ENCODE measurements at places on chromosomes 2 and 18.

- no peak for DNase-seq
Measured at GRCh38 chr2:119826370-119826961, 66.7 kb downstream of the PTPN4 start.

GRCh38 chr2:238821391-238821790, 26.5 kb upstream of the TWIST2 start:
- no peak for DNase-seq

- no peak for DNase-seq
Measured at GRCh38 chr2:106800976-106801655, 84.9 kb downstream of the ST6GAL2 start.

- DNase-seq: no peak
Measured at GRCh38 chr18:41444943-41445342, 510.1 kb upstream of the PIK3C3 start.

DNA sequence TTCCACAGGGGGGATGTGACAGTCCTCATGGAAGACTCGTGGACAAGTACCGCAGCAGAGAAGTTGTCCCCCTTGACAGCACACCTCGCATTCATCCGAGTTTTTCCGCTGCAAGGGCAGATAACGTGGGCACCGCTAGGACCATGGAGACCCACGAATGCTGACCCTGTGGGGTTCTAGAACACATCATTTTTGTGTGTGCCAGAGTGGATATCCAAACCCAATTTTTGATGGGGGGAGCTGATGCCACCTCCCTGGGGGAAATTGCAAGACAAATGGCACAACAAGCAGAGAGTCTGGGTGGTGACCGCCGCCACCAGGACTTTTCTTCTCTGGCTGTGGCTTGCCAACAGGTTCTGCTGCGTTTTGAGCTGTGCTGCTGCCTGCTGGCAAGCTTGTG, 46.9 kb downstream of the SP110 start:
- DNase-seq: no peak

DNA sequence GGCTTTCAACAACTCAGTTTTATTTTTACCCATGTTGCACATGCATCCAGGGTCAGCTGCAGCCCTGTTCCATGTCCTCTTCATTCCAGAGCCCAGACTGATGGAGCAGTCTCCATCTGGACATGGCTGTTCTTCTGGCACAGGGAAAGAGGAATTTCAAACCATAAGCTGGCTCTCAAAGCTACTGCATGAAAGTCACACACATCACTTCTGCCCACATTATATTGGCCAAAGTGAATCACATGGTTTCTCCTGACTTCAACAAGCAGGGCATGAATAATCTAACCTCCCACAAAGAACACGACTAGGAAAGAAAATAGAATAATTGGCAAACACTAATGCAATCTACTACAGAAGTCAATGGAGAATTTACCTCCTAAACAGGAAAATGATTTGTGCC, 94.2 kb downstream of the FTCDNL1 start:
- DNase-seq: no peak

DNA sequence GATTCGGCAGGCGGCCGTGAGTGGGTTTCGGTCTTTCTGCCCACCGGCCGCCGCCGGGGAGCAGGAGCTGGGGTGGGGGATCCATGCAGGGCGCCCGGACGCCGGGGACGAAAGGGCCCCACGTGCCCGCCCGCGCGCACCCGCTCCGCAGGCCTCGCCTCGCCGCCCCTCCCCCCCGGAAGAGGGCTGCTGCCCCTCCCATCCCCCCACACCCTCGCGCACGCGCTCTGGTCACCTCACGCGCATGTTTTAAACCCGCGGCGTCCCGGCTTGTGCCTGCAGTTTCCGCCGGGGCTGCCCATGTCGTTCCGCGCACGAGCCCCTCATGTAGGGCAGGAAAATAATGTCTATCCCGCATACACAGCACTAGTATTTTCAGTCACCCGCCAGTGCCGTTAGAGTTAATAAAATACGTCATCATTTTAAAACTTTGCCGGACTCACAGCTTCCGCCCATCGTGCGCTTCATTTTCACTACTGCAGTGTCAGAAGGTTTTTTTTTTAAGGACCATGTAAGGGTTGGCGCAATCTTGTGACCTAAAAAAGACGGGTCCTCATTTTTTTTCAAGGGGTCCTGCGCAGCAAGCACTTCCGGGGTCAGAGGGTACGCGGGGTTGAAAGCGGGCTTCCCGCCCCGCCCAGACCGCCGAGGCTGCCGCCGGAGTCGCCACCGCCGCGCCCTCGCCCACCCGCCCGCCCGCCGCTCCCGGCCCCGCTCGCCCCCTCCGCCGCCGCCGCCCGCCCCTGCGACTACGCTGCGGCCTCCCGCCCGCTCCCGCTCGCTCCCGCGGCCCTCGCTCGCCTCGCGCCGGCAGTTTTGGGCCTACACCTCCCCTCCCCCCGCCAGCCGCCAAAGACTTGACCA, at the start of gene PCBP1:
Gene PCBP1, plus strand, starts transcription at position 640 of the 864 bp plus-strand sequence. CDS start 267 bp downstream, outside the sequence.
- DNase-seq: peak; percentile 98

- no peak for DNase-seq
Measured at GRCh38 chr2:165544897-165545296, 75.4 kb downstream of the CSRNP3 start.

GRCh38 chr2:46827274-46828134, 88.1 kb downstream of the MCFD2 start:
- DNase-seq: no peak

DNA sequence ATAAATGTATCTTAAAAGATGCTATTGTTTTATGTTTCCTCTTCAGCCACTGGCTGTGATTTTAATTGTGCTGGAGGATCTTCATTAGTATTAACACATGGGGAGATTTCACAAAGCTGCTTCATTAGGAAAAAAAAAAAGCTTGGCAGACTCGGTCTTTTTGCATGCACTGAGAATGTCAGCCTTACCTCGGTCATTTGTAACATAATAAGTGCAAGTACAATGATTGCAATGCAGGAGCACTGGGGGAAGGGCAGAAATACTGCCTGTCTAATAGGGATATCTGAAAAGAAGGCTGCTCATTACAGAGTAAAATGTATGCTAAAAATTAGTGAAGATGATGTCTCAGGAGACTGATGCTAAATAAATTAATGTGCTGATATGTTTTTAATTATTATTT, 1.3 kb upstream of the BAZ2B start:
- DNase-seq: no peak

DNA sequence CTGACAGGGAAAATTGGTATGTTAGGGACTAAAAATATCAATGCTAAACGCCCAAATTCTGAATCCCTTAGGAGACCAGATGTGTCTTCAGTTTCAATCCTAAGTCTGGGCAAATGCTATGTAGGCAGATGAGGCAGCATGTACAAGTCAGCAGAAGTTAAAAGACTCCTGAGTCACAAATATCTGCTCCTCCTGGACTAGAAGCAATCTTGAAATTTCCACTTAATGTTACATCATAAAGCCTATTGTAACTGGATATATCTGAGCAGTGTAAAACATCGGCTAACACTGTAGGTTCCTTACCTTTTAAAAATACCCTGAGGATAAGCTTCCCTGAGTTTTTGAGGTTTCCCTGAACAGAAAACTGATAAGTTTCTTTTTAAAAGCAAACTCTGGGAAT, 1087.6 kb upstream of the PIK3C3 start:
- no peak for DNase-seq

- no peak for DNase-seq
Measured at GRCh38 chr18:70273021-70273420, 15.8 kb upstream of the SOCS6 start.
